ENCODE measurements at places on chromosomes 2 and 18.

DNA sequence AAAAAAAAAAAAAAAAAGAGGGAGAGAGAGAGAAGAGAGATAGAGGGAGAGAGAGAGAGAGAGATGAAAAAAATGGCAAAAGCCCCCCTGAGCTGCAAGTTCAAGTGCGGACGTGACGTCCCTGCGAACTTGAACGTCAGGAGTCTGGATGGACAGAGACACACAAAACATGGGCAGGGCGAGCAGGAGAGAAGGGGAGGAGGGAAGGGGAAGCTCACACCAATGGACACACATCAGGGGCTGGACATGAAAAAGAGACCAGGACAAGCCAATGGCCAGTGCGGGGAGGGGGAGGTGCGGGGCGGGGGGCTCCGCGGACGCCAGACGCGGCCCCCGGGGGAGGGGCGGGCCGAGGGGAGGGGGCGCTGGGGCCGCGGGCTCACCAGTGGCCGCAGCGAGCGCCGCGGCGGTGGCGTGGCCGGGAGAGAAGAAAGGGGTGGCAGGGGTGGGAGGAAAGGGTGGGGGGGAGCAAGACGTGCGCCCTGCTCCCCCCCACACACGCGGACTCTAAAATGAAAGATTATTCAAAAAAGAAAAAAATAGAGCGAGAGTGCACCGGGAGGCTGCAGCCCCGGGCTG lies at the start of gene BCL11A:
Gene BCL11A (minus strand): TSS at position 160 of the 579 bp plus-strand sequence. CDS start 384 bp downstream, outside the sequence.
- peak; percentile 83 for DNase-seq

- no peak for DNase-seq
These were observed 1271.7 kb downstream of the CNTNAP5 start for GRCh38 chr2:125296742-125297141.

- DNase-seq: no peak
These were observed 31.0 kb downstream of the CYBRD1 start for GRCh38 chr2:171553236-171553635.

DNA sequence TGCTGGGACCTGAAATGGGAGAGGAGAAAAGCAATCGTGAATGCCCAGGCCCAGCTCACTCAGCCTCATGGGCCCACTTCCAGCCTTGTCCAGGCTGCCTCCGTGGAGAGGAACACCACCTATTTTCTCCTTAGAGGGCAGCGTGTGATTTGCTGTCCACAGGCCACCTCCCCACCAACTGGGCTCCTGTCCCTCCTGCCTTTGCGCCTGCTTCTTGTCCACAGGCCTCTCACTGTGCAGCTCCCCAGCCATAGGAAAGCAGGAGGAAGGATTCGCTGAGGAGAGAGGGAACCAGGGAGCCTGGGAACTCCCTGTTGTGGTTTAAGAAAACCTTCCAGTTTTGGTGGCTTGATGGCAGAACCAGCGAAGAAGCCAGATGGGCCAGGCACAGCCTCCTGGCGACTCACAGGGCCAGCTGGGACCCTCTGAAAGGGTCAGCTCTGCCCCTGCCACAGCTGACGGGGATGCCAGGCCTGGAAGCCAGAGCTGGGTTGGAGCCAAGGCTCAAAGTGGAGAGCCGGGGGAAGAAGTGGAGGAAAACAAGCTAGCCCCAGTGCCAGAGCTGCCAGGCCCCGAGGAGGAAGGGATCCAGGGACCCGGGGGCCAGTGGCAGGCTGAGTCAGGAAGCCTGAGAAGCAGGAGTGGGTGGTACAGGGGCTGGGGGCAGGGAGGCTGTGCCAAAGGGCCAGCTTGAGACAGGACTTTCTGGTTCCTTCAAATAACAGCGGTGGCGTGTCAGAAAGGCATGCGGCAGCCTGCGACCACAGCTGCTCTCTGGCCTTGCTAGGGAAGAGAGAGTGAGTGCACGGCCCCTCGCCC lies 9.9 kb downstream of the TMBIM1 start:
- peak; percentile 93 for DNase-seq

DNA sequence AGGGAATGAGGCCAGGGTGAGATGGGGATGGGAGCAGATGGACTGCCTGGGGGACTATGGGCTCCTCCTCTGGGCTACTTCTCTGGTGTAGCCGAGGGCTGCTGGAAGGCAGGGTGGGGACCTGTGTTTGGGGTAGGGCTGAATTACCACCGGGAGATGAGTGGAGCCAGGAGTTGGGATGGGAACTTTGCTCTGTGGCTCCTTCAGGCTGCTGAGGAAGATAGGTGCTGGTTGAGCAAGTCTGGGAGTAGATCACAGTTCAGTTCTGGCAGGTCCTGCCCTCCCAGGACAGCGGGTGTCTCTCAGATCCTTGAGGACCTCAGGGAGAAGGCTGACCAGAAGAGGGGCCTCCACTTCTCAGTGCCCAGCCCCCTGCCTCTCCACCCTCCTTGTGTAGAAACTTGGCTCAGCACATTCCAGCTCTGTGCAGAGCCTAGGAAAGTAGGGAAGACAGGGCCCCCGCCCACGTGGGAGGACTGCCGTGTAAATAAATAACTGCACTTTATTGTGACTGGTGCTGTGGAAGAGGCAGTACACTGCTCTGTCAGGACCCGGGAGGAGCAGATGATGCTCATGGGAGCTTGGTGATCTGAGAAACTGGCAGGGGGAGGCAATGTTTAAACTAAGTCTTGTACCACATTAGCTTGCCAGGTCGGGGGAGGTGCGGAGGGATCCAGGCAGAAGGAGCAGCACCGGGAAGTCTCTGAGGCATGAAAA lies 15.3 kb downstream of the TET3 start:
- DNase-seq: peak; percentile 54

DNA sequence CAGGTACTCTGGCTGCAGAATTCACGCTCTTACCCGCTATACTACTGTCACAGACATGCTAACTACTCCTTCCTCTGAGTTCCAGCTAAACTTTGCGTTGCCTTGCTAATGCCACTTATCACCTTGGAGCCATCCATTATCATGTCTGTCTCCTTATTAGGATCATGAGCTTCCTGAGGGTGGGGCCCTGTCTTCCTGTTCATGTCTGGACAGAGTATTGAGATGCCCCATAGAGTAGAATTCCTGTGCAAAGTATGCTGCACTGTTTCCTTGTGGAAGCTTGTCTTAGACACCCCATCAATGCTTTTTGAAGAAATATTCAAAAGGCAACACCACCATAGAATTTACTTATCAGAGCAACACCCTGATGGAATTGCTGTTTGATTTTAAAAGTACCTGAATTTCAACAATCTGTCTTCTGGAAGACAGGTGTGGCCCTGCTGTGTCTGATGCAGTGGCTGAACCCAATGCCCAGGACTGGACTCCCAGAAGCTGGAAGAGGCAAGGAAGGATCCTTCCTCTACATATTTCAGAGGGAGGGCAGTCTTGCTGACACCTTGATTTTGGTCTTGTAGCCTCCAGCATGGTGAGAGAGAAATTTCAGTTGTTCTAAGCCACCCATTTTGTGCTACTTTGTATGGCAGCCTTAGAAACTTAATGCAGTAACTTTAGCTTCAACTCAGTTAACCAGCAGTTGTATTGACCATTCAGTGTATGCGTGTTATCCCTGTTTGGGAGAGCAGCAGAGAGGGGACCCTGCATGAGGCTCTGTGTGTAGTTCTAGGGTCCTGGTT lies 5.6 kb downstream of the LAMA3 start:
- no peak for DNase-seq

GRCh38 chr2:217934321-217935131 lies 68.3 kb downstream of the TNS1 start:
- peak; percentile 80 for DNase-seq

DNA sequence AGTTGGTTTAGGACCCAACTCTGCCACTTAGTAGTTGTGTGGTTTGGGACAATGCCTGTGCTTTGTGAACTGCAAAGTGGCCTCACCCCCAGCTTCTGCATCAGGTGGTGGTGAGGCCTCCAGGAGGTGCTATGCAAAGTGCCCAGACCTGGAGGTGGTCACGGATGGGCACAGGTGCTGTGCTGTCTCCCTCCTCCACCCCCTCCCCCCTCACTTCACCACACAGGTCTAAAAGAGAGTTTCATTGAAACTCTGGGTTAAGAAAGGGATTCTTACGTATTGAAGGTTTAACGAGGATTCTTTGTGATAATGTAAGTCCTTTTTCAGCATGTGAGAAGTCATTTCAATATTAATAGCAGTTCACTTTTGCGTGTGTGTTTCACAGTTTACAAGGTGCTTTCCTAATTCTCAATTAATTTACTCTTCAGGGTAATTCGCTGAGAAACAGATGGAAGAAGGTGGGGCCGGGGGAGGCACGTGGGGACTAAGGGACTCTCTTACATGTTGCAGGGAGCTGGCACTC lies 369.9 kb downstream of the LPIN1 start:
- DNase-seq: no peak

Data from posterior cingulate gyrus (tissue), 11 donors.